Activated CD4-positive, alpha-beta T cell treated with anti-CD3 and anti-CD28 coated beads, Interleukin-2, amount 50 U/mL, for 4 hours (primary cell): ENCODE measurements at places on chromosomes 6 and 20.

DNA sequence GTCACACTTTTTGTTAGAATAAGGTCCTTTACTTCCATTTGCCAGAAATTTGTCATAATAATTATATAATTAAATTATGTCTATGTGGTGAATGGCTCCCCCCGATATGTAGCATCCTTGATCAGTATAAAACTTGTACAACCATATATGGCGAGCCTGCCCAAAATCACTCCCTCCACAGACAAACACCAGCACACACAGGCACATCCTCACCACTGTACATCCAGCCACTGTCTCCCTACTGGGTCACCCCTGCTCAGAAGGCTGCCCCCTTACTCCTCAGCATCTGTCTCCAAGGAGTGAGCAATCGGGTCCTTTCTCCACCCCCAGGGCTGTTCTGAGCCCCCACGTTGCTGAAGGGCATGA lies 87.0 kb upstream of the MYL9 start:
- DNase-seq = no peak

DNA sequence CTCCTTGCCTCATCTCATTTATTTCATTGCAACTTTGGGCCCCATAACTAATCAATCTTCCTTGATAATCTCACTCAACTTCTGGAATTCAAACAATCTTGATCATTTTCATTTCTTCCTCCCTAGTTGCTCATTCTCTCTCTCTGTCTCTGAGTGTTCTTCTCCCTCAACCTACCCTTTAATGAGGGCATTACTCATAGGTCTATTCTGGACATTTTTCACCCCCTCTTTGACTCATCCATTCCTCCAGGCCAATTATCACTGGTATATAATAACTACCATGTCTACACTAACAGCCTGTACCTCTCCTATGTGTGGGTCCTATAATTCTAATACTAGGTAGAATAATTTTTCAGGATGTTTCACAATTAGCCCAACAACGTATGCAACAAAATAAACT lies 78.8 kb downstream of the COL21A1 start:
- DNase-seq = no peak

- no peak for DNase-seq
Measured at GRCh38 chr6:151681433-151682059, 125.9 kb upstream of the ESR1 start.

DNA sequence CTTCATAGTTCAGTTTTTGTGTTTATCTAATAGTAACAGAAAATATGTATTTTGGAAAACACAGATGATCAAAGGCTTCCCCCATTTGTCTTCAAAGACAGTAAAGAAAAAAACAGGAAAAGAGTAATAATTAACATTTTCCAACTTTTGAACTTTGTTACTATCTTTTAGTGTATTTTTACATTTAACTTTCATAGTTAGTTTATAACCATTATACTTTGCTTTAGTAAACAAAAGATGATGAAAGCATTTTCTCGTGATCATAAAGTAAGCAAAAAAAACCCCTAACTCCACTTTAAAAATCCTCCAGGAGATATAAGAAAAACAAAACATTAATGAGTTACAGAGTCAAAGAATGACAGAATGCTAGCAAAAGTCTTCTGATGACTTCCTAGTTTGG lies 13.6 kb upstream of the GPRC6A start:
- DNase-seq = no peak

DNA sequence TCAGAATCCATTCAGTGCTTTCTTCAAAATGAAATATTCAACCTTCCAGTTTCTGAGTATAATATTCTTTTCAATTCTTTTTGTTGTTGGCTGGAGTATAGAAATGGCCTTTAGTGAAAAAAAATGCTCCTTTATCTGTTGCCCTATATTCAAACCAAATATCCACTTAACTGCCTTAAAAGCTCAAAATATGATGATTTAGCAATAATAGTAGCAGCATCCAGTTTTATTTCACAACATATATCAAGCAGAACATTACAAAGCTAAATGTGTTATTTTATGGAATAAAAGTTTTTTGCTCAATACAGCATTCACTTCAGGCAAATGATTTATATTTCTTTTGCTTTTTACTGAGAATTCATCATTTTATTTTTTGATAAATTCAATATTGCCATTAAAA lies 322.4 kb upstream of the EYS start:
- DNase-seq = no peak

DNA sequence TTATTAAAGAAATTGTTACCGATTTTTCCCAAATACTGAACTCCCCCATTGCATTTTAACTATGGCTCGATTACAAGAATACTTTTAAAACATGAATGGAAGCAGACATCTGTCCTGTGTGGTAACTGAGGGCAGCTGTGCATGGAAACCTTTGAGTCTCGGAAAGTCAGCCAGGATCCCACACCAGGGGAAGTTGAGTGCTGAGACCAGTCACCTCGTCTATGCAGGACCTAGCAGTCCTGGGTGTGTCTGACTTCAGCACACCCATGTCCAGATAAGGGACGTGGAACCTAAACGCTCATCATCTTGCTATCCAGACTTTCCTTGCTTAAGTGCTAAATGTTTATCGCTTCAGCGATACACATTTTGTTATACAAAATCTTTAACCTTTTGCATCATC lies 6.1 kb downstream of the RIN2 start:
- no peak for DNase-seq

DNA sequence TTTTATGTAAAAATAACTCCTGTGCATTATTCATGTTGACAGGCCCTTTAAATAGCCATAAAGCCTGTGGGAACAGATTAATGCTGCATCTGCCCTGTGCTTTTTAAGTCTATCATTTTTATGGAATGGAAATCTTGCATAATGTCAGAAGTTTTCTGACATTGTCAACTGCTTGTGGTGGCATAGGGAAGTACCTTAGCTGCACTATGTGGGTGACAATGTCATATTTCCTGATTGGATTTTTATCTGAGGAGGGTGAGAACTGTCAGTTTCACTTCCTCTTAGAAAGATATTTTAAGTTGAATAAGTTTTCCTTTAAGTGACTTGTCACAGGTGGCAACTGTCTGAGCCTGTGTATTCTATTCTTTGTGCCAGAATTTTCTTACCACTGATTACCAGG lies 267.9 kb downstream of the PLCB1 start:
- no peak for DNase-seq

- no peak for DNase-seq
Measured at GRCh38 chr20:7355051-7355450, 585.2 kb downstream of the HAO1 start.

- no peak for DNase-seq
Measured at GRCh38 chr6:42925248-42925857, 3.9 kb upstream of the CNPY3 start.

DNA sequence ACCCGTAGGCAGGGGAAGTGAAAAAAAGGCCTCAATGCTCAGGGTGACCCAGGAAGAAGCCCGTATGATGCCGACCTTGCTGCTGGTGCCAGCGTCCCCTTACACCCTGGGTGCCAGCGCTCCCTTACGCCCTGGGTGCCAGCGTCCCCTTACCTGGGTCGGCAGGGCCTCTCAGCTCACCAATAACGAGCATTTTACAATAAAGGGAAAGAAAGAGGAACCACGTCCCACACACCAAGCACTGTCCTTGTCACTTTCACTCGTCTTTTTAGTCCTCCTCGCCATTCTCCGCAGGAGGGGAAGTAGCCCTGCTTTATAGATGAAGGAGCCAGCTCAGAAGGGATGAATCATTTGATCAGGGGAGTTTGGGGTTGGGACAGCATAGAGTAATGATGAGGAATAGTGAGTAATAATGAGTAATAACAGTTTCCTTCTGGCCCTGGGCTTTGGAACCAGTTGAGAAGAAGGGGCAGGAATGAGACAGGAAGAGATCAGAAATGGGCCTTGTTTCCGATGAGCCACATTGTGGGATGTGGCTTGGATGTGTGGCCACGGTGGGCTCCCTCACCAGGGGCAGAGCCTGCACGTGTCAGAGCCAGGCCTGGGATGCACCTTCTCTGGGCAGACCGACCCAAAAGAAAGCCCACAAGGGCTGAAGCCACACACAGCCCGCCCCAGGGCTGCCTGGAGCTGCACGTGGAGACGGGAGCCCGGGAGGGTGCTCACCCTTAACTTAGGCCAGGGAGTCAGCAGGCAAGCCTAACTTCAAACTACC lies 75.7 kb downstream of the SYNJ2 start:
- peak; percentile 14 for DNase-seq

GRCh38 chr6:116215414-116215813 lies 38.5 kb downstream of the TSPYL4 start:
- DNase-seq = no peak

- no peak for DNase-seq
Measured at GRCh38 chr6:98532004-98532403, 302.4 kb upstream of the POU3F2 start.

DNA sequence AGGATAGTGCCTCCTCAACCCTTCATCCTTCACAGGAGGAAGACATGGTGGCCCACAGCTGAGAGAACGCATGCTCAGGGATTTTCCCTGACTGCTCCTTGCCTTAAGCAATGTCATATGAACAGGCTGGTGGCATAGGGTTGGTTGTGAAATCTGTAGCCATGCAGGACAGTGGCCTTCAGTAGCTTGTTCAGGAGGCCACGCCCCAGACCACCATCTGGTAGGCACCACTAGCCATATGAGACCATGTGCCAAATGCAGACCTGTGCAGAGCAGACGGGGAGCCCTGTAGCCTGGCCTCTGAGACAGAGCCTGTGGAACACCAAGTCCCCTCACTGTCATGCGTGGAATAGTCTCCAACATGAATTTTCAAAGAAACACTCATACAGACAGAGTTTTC lies 76.5 kb downstream of the ADTRP start:
- no peak for DNase-seq

- no peak for DNase-seq
Measured at GRCh38 chr6:167532410-167533288, 207.8 kb downstream of the TTLL2 start.

DNA sequence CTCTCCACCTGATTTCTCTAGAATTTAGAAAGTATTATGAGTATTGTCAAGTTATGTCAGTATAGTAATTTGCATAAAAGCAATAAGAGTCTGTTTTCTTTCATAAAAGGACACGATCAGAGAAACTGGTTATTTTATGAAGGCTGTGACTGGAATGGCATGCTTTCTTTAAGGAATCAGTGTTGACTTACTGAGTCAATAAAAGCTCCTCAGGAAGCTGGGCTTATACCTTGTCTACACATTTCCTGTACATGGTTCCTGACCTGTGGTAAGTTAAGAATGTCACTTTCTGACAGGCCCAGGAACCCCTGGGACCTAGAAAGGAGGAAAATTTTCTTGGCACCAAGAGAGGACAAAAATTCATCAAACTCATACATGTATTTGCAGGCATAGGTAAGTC lies 1224.0 kb upstream of the ADGRB3 start:
- DNase-seq = no peak

- no peak for DNase-seq
Measured at GRCh38 chr20:12318043-12318442, 400.4 kb downstream of the BTBD3 start.

GRCh38 chr6:139588734-139589593 lies 214.5 kb upstream of the CITED2 start:
- no peak for DNase-seq

DNA sequence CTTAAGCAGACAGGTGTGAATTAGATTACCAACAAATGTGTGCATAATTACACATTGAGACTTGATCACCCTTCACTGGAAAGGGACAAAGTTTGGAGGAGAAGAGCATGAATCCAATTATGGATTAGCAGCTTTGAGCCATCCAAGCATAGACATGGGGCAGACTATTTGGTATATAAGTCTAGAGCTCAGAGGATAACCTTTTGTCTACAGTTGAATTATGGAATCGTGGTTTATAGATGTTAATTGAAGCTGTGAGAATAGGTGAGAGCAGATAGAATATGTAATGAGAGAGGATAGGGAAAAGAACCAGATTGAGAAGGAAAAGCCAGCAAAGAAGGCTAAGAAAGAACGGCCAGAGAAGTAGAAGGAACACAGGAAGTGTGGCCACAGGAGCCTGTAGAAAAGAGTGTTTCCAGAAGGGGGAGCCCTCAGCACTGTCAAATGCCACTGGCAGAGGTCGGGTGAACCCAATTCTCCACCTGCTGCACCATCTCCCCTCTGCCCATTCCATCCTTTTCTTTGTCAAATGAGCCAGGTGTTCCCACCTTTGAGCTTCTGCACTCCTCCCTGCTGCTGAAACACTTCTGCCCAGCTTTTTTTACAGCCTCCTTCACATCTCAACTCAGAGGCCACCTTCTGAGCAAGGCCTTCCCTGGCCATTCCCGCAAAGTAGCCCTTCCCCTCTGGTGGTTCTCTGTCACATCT lies 7.3 kb downstream of the DNTTIP1 start:
- DNase-seq = peak; percentile 58

DNA sequence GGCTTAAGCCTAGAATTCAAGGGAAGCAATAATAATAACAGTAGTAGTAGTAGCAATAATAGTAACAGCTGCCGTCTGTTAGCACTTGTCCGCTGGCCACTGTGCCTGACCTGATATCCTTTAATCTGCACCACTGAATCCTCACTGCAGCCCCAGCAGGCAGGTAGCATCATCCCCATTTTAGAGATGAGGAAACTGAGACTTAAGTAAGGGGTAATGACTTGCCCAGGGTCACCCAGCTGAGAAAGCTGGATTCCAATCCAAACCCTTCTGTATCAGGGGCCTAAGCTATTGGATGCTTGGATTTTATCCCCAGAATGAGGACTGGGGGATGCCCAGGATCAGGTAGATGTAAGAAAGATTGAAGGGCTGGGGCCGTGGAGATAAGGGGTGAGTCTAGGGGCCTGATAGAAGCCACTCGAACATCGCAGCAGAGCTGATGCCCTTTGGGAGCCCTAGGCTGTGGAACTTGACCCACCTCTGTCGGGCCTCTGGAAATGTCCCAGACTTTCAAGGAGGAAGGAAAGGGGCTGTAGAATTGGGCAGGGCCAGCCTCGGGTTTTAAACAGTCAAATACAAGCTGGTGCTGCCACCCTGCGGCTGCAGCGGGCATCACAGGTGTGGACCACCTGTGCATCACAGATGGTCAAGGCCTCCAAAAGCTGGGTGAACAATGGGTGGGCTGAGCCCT lies 102.1 kb upstream of the MYL9 start:
- DNase-seq = peak; percentile 44

GRCh38 chr6:158185729-158186456 lies 17.7 kb downstream of the GTF2H5 start:
- no peak for DNase-seq
